ENCODE measurements at places on chromosomes 4 and X. TPM values are rescaled to one million over a fixed set of nuclear protein-coding genes. Genes with fewer than 3 reads are reported as not detected.
A peak's percentile ranks its signal among the peaks of the same experiment; 100 is the strongest.

KCND1 gene
- 2.9 TPM for total RNA-seq

ANOS1 gene
- 0.02 TPM for total RNA-seq

NUDT6 gene
- 11.8 TPM for total RNA-seq

TRPC5OS gene
- total RNA-seq, result not detected

DNA sequence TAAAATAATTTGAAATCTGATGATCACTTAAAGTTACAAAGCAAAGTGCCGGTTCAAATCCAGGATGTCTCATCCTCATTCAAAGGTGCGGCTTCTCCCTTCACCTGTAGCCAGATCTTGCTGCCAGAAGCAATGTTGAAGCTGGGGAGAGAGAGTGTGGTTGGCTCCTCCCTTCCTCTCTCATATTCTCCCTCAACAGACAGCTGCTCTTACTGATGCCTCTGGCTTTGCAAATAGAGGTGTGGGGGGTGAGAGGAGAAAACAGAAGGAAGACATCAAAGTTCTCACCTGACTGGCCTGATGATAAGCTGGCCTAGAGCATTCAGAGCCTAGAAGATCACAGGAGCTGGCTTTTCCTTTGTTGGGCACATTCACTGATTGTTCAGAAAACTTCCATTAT is 28.3 kb upstream of the BTC start:
- no peak overlapping the region for H3K27ac ChIP-seq
- no peaks in the 10 kb centered on the region for H3K4me1 ChIP-seq
- DNase-seq, result no peak
- no peaks in the 10 kb centered on the region for H3K27me3 ChIP-seq

DNA sequence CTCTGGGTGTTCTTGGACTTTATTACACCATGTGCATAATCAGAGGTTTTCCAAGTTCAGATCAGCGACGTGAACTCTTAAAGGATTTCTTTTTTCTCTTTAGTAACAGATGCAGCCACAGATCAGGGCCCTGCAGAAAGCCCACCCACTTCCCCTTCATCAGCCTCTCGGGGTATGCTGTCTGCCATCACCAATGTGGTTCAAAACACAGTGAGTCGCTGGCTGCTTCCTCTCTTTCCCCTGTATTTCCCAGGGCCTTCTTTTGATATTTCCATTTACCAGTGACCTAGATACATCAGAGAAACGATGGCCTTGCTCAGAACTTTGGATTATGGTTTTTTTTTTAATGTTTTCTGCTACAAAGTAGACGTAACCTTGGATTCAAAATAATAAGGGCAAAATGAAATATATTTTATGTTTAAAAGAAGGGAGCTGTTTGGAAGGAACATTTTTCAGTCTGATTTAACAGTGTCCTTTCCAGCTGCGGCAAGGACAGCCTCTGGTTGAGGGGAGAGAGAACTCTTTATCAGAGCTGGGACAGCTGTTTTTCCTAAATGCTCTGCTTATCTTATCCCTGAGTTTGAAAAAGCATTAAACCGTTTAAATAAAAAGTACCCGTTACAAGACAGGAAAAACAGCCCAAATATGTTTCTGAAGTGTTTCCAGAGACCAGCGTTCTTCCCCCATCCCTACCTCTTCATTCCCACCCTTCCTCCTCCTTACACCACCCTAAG is 38.2 kb downstream of the FAM114A1 start:
- H3K27ac ChIP-seq, result no peak overlapping the region
- no peaks in the 10 kb centered on the region for H3K36me3 ChIP-seq
- no peak overlapping the region for H3K4me3 ChIP-seq

DNA sequence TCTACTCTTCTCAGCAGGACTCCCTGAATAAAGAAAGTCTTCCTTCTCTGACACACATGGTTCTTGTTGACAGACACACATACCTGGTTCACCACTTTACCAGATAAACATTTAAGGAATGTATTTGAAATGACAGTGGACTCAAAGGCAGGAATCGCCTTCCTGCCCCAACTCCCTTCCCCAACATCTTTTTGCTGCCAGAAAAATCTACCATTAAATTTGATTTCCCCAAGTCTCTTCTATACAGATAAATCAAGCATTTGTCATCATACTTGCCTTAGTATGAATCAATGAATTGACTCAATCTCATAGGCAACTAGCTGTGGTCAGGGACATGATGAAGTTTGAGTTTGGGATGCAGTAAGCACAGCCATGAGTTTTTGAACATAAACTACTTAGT is 23.3 kb upstream of the ANXA5 start:
- peaks cover 23% of the 10 kb centered on the region for H3K27me3 ChIP-seq
- H3K4me3 ChIP-seq, result no peak overlapping the region
- no peak overlapping the region for H3K27ac ChIP-seq
- H3K36me3 ChIP-seq, result no peaks in the 10 kb centered on the region
- H3K4me1 ChIP-seq, result no peaks in the 10 kb centered on the region
- DNase-seq, result no peak

- no peak overlapping the region for H3K27ac ChIP-seq
- no peaks in the 10 kb centered on the region for H3K36me3 ChIP-seq
- H3K4me1 ChIP-seq, result no peaks in the 10 kb centered on the region
Measured at GRCh38 chr4:145566768-145567167, 52.4 kb upstream of the MMAA start.

DNA sequence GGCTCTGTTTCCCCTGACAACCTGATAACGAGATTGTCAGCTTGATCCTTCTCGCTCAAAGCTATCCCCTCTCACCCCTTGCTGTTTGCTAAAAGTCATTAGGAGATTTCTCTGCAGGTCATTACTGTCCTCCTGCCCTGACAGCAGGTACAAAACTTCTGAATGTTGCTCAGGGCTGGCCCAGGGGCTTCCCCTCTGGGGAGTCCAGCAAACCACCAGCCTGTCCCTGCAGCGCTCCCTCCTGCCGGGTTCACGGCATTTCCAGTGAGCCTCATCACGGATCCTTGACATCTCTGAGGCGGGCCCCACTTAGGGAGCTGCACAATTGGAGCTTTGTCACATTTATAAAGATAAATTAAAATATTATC is 5.2 kb upstream of the SORCS2 start:
- H3K27me3 ChIP-seq, result peaks cover 15% of the 10 kb centered on the region
- no peak overlapping the region for H3K4me3 ChIP-seq
- no peak for DNase-seq

DNA sequence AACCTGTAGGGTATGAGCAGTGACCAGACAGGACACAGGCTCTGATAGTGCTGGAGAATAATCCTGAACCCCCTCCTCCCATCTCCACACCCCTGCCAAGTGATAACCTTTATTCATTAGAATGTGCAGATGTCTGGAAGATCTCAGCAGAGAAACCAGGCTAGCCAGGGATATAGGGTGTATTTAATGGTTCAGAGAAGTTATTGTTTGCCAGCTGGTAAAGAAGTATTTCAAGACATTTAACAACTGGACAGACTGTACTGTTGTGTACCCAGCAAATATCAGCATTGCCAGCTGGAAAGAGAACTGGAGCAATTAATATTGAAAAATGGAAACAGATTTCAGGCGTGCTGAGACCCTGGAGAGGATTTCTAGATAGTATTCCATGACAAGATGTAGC is 94.5 kb downstream of the RASGEF1B start:
- no peaks in the 10 kb centered on the region for H3K4me1 ChIP-seq
- H3K4me3 ChIP-seq, result no peak overlapping the region

DNA sequence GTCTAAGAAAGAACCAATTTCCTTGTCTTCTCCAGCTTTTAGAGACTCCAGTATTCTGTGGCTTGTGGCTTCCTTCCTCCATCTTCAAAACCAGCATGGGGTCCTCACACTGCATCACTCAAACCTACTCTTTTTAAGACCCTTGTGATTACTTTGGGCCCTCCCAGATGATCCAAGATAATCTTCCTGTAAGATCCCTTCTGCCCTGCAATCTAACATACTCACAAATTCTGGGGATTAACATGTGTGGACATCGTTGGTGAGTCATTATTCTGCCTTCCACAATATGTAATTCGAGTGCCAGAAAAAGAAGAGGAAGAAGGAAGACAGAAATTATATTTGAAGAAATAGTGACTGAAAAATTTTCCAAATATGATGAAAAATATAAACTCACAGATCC is 47.9 kb downstream of the BEND4 start:
- H3K4me3 ChIP-seq, result no peak overlapping the region
- peaks cover 10% of the 10 kb centered on the region for H3K27me3 ChIP-seq
- no peaks in the 10 kb centered on the region for H3K36me3 ChIP-seq
- H3K27ac ChIP-seq, result no peak overlapping the region
- H3K4me1 ChIP-seq, result no peaks in the 10 kb centered on the region
- DNase-seq, result no peak

GRCh38 chr4:80526697-80527096 is 191.2 kb downstream of the CFAP299 start:
- H3K36me3 ChIP-seq, result no peaks in the 10 kb centered on the region
- DNase-seq, result no peak
- H3K4me3 ChIP-seq, result no peak overlapping the region
- H3K27me3 ChIP-seq, result peaks cover 4% of the 10 kb centered on the region
- no peaks in the 10 kb centered on the region for H3K4me1 ChIP-seq

- no peak overlapping the region for H3K4me3 ChIP-seq
- no peak for DNase-seq
- H3K27ac ChIP-seq, result no peak overlapping the region
- H3K36me3 ChIP-seq, result no peaks in the 10 kb centered on the region
Measured at GRCh38 chr4:39383690-39384089, 17.5 kb upstream of the RFC1 start.

DNA sequence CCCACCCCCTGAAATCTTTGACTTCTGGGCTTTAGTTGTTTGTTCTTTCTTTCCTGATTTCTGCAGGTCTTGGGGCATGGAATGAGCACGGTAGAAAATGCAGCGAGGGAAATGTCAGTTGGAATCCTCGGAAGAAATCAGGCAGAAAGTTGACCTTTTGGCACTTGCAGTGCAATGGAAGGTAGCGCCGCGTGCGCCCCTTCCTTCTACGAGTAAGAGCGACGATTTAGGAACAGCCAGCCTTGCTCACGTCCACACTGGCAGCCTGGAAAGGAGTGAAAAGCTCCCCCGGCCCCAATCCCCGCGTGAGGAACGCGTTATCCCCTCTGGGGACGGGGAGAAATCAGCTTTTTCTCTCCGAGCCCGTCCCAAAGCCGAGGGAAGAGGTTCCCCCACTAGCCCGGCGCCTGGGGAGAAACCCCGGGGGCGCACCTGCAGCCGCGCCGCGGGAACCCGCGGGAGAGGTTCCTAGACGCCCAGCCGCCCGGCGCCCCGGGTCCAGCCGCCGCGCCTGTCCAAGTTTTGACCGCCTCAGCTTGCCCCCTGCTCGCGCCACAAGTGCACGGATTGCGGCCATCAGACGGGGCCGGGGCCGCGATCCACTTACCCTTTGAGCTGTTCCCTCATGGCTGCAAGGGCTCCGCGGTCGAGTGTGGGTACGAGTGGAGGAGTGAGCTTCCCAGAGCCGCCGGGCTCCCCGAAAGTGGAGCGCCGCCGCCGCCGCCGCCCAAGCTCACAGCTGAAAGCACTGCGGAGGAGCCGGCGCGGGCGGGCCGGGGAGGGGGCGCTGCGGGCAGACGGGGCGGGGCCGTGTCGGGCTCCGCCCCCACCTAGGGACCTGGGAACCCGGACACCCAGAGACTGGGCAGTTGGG is 194.6 kb upstream of the FTHL17 start:
- H3K27me3 ChIP-seq, result peaks cover 27% of the 10 kb centered on the region
- H3K4me1 ChIP-seq, result peaks cover 3% of the 10 kb centered on the region
- H3K36me3 ChIP-seq, result no peaks in the 10 kb centered on the region
- peak overlapping the region; percentile 19 for H3K27ac ChIP-seq
- DNase-seq, result peak; percentile 5
- H3K4me3 ChIP-seq, result peak overlapping the region; percentile 56

DNA sequence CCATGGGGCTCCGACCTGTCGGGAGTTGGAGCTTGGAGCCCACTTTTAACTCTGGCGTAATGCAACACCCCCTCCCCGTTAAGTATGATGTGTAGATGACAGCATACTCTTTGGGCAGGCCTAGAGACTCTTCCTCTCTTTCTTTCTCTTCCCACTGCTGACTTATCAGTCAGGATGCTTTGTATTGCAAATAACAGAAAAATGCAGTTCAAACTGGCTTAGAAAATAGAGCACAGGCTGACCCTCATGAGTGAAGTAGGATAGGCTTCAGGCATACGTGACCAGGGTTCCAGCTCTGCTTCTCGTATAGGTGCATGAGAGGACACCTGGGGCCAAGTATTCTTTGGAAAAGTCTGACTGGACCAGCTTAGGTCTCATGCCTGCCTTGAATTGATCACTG is 23.3 kb upstream of the RNF4 start:
- no peak for DNase-seq
- H3K27me3 ChIP-seq, result no peaks in the 10 kb centered on the region
- no peaks in the 10 kb centered on the region for H3K36me3 ChIP-seq
- peaks cover 3% of the 10 kb centered on the region for H3K4me1 ChIP-seq
- H3K27ac ChIP-seq, result no peak overlapping the region

DNA sequence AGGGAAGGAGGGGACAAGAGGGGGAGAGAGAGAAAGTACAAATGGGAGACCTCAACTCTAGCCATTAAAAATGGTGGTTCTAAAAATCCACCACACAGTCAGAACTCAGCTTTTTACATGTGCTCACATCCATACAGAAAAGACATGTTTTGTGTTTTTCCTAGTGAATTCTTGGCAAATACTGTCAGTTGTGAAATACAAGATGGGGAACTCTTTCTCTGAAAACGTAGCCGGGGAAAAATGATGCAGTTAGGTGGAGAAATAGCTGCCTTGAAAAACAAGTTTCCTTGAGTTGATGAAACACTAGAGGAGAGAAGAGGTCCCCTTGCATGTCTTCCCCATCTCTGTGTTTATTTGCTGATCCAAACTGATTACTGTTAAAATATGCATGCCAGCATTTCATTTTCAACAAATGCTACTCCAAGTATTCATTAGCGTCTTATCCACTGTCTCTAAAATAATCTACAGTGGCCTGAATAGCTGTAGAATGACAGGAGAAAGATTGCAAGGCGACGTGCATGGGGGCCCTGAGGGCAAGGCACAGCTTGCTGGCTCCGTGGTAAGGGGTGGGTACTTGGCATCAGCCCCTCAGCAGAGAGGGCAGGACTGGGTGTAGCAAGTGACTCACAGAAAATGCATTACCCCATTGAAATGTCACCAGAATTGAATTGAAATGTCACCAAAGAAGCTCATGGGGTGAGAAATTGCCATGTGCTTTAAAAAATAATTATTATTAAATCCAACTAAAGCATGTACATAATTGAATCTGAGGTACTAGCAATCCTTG is 48.1 kb upstream of the TBL1X start:
- no peak overlapping the region for H3K27ac ChIP-seq
- no peak overlapping the region for H3K4me3 ChIP-seq
- no peaks in the 10 kb centered on the region for H3K27me3 ChIP-seq
- no peaks in the 10 kb centered on the region for H3K36me3 ChIP-seq

DNA sequence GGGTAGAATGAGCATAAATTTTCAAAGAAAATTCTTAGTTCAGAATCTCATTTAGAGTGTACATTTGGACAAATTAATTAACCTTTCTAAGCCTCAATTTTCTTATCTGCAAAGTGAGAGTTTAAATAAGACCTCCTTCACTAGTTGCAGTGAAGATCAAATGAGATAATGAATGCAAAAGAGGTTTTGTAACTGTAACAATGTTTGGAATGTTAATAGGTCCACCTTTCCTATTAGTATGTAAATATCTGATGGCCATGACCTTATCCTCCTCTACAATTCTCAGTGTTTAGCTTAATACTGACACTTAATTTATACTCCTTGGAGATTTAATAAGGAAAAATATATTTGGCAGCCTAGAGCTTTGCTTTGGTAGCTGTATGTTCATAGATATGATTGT is 138.8 kb downstream of the GABRG1 start:
- DNase-seq, result no peak
- H3K4me1 ChIP-seq, result no peaks in the 10 kb centered on the region
- no peaks in the 10 kb centered on the region for H3K36me3 ChIP-seq
- H3K27ac ChIP-seq, result no peak overlapping the region
- no peaks in the 10 kb centered on the region for H3K27me3 ChIP-seq
- H3K4me3 ChIP-seq, result no peak overlapping the region

Measured in activated CD4-positive, alpha-beta T cell treated with anti-CD3 and anti-CD28 coated beads, Interleukin-2, amount 10 ng/mL, durations not matched to agents 7 days and 5 days (primary cell).